Naive thymus-derived CD4-positive, alpha-beta T cell (primary cell): ENCODE measurements at places on chromosomes 12 and 14.

- DNase-seq = peak; percentile 58
These were observed 40.7 kb downstream of the TPCN1 start for GRCh38 chr12:113261847-113262470.

DNA sequence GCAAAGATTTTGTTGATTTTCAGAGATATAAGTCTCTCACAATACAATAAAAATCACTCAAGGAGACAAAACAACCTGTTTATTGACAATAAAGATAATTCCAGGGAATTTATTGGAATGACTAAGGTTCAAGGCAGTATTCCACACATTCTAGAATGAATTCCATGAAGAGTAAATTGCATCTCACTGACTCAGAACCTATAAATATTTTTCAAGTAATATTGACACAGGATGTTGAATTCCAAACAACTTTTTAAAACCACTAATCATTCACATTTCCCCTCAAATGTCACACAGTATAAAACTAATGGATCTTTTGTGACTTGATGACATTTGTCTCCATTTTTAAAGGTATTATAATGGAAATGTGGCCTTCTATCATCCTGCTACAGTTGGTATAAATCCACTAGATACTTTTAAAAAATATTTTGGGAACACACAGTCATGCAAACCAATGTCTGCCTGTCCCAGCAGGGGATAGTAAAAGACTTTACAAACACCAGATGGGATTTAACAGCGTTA, 42.1 kb upstream of the LGR5 start:
- no peak for DNase-seq

DNA sequence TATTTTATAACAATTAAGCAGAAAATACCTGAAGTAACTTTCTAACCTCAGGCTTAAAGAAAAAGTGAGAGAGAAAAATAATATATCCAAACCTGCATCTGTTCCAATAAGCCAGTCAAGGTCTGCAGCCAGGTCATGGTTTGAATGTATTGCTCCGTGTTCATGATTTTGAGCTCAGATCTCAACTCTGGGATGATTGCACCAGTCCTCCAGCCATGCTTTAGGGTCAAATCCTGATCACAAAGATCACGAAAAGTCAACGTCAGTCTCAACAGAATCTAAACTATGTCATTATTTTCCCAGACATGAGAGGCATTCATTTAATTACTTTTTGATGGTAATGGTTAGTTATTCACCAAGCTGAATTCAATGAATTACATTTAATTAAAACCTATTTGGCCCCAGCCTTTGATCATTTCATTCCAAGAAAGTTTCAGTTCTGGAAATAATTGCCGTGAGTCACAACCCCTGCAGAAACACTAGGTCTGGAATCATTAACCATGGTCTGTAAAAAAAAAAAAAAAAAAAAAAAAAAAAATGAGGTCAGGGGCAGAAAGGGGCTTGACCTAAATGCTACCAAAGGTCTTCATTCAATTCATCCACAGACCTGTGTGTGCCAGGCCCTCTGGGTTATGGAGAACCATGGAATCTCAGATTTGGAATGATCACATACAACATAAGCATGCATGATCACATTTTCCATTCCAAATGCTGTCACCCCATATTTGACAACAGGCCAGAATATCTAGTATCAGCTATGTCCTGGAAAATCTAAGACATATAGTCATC, 55.6 kb downstream of the NT5DC3 start:
- no peak for DNase-seq

- DNase-seq = no peak
These were observed 2.4 kb downstream of the PFKM start for GRCh38 chr12:48121522-48121921.

GRCh38 chr12:15801770-15802744, 12.9 kb upstream of the EPS8 start:
- DNase-seq = no peak

DNA sequence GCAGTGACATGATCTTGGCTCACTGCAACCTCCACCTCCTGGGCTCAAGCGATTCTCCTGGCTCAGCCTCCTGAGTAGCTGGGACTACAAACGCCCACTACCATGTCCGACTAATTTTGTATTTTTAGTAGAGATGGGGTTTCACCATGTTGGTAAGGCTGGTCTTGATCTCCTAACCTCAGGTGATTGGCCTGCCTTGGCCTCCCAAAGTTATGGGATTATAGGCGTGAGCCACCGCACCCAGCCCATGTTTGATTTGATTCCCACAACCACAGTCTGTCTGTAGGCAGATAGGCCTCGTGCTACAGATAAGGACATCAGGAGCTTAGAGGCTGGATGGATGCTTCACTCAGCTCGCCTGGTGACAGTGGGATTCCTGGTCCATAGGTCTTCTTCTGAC, 23.0 kb downstream of the EML1 start:
- no peak for DNase-seq

DNA sequence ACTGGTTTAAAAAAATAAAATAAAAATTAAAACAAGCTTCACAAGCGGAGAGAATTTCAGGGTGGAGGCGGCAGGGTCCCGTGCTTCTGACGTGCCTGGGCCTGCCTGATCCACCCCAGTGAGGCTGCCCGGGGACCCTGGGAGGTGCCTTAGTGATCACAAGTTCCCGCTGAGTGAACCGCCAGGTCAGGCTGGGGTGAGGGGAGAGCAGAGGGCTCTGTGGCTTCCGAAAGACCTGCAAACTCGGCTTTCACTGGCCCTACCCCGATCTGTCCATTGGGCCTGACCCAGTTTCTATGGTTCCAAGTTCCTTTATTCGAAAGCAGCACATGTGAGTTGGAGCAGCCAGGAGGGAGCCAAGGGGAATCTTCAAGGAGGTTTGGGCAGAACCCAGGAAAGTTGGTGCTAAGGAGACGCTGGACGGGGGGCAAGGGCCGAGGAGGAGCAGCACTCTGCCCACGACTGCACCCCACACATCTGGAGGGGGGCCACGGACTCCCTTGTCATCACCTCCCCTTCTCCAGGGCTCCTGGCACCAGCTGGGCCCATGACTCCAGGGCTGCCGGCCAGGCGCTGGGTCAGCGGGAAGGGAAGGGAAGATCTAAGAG, 12.9 kb downstream of the MMP14 start:
- DNase-seq = no peak

DNA sequence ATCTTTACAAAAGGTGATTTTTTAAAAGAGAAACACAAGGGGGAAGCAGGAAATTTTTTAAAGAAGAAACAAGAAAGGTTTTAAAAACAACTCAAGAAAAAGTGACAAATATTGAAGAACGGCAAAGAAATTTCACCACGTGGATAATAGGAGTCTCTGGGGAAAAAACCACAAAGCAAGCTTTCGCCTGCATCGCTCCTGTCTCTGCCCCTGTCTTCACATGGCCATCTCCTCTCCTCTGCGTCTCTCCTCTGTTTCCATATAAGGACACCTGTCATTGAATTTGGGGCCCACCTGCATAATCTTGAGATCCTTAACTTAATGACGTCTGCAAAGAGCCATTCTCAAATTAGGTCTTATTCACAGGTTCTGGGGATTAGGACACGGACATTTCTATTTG, 175.8 kb downstream of the ETV6 start:
- no peak for DNase-seq

- DNase-seq = no peak
These were observed 292.4 kb downstream of the DUSP6 start for GRCh38 chr12:89059721-89060541.
